ENCODE measurements at places on chromosomes 16 and 17. TPM values are rescaled to one million over a fixed set of nuclear protein-coding genes. Genes with fewer than 3 reads are reported as not detected.

NTN1 gene
- polyA plus RNA-seq, result 0.11 TPM

NPIPA3 gene
- polyA plus RNA-seq, result not detected

CYGB gene
- polyA plus RNA-seq, result 2.9 TPM

DHRS7C gene
- not detected for polyA plus RNA-seq

TBC1D3C gene
- polyA plus RNA-seq, result not detected

COX10 gene
- polyA plus RNA-seq, result 12.2 TPM

DOK4 gene
- 30.1 TPM for polyA plus RNA-seq

CDT1 gene
- 13.2 TPM for polyA plus RNA-seq

DNAH9 gene
- not detected for polyA plus RNA-seq

All from IMR-90 (cell line).